Occipital lobe (tissue), 3 donors: ENCODE measurements at places on chromosomes 16 and 17. TPM values are rescaled to one million over a fixed set of nuclear protein-coding genes. Genes with fewer than 3 reads are reported as not detected.

INCA1 gene
- 0.31 TPM for total RNA-seq

KRT36 gene
- not detected for total RNA-seq

GRCh38 chr17:28842282-28843012 lies at the start of gene FAM222B:
TSS of gene FAM222B (minus strand) at chr17:28842790. CDS start at chr17:28766667, 76,123 bp downstream.
- peak; percentile 69 for DNase-seq

- DNase-seq: no peak
Measured at GRCh38 chr16:75081179-75081859, 35.3 kb downstream of the LDHD start.

GRCh38 chr17:51046514-51047384 lies 73.9 kb downstream of the SPAG9 start:
- peak; percentile 89 for DNase-seq

DNA sequence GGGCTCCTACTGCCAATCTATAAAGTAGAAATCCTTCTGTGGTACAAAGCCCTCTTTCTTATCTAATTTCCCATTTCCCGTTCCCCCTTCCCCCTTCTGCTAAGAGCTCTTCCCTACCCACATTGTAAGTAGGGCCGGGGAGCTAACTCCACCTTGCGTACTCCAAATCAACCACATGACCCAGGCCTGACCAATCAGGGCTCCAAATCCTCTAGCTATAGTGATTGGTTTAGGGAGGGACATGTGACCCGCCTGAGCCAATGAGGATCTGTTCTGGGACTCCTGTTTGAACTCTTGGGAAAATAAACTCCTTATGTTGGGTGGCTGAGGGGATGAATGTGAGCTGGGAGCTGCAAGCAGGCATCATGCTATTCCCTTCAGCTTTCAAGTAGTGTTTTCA lies 40.9 kb upstream of the MEOX1 start:
- no peak for DNase-seq

- no peak for DNase-seq
Measured at GRCh38 chr16:83831456-83831987, 23.7 kb downstream of the HSBP1 start.

DNA sequence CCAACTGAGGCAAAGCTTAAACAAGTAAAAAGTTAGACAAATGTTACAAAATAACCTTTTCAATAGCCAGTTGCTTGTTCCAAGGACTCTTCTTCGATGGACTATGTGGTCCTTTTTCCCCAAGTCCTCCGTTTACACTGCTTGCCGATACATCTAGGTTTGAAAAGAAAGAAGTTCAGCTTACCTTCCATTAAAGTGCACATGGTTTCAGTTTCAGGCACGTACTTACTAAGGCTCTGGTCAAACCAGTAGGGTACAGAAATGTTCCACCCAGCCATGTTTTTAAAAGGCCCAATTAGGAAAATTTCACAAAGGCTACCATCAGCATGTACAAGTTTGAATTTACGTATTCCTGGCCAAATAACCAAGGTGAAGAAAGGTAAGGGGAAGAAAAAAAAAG lies 2.1 kb downstream of the SRSF2 start:
- no peak for DNase-seq

TPSD1 gene
- total RNA-seq: not detected

DNA sequence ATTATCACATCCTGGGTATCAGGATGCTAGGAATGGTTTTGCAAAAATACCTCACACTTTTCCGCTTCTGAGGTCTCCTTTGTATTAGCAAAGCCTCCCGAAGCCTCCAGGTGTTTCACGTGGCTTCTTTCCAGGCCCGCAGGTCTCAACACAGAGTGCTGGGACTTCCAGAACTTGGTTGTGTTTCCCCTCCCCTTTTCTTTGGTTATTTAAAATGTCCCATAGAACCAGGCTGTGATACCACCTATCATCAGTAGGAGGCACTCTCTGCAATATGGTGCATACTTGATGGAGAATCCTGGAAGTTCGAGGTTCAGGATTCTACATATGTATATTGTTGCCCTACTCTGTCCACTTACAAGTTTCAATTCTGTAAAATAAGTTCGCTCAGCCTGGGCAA lies 28.8 kb downstream of the ATP2C2 start:
- no peak for DNase-seq

- no peak for DNase-seq
Measured at GRCh38 chr17:27616414-27616813, 14.6 kb upstream of the LGALS9 start.

VMO1 gene
- 0.62 TPM for total RNA-seq

KRTAP4-3 gene
- not detected for total RNA-seq

TMEM204 gene
- total RNA-seq: 2.5 TPM

LGALS3BP gene
- total RNA-seq: 24.2 TPM
